ENCODE measurements at places on chromosomes 13 and 19.

DNA sequence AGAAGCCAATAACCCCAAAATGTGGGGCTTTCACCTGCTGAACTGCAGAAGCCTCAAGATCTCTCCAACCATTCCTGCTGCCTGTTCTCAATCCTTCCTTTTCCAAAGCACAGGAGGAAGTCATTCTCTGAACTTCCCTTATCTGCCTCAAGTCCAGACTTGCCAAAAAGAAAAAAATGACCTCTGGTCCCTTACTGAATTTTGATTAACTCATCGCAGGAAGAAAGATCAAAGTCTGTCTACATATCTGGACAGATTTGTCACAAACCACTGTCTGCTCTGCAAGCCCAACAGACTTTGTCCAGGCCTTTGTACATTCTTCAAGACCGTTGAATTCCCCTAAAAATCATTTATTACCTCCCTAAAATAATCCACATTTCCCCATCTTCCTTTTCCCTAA, 126.5 kb upstream of the NBEA start:
- H3K27me3 ChIP-seq: no peaks in the 10 kb centered on the region
- H3K4me3 ChIP-seq: no peak overlapping the region
- no peak for DNase-seq

GRCh38 chr19:21133633-21134032, 8.2 kb upstream of the ZNF431 start:
- H3K4me1 ChIP-seq: no peaks in the 10 kb centered on the region
- no peak overlapping the region for H3K4me3 ChIP-seq
- H3K36me3 ChIP-seq: no peaks in the 10 kb centered on the region
- peaks cover 15% of the 10 kb centered on the region for H3K27me3 ChIP-seq
- DNase-seq: no peak
- no peak overlapping the region for H3K27ac ChIP-seq

DNA sequence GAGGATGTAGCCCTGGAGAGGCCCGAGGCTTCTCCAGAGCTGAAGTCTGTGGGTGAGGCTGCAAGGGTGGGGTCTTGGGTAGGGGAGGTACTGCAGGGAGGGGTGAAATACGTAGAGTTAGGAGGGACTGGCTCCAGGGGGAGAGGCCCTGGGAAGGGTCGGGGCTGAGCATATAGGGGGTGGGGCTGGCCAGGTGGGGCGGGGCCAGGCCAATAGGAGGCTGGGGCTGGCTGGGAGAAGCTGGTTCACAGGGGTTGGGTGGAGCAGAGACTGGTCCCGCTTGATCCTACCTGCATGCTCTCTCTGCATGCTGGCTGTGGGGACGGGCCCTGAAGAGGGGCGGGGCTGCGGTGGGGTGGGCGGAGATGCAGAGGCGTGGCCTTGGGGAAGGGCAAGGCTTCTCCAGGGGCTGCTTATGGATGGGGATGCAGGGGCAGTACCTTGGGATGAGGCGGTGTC, 51.9 kb downstream of the CELF5 start:
- no peak overlapping the region for H3K27ac ChIP-seq
- peaks cover 5% of the 10 kb centered on the region for H3K36me3 ChIP-seq
- H3K4me1 ChIP-seq: peaks cover 13% of the 10 kb centered on the region
- peak; percentile 20 for DNase-seq
- peaks cover 16% of the 10 kb centered on the region for H3K27me3 ChIP-seq

- no peaks in the 10 kb centered on the region for H3K27me3 ChIP-seq
- peaks cover 43% of the 10 kb centered on the region for H3K36me3 ChIP-seq
- no peak for DNase-seq
- no peaks in the 10 kb centered on the region for H3K4me1 ChIP-seq
- peak overlapping the region; percentile 53 for H3K27ac ChIP-seq
These were observed 23.2 kb downstream of the EPN1 start for GRCh38 chr19:55698256-55698655.

DNA sequence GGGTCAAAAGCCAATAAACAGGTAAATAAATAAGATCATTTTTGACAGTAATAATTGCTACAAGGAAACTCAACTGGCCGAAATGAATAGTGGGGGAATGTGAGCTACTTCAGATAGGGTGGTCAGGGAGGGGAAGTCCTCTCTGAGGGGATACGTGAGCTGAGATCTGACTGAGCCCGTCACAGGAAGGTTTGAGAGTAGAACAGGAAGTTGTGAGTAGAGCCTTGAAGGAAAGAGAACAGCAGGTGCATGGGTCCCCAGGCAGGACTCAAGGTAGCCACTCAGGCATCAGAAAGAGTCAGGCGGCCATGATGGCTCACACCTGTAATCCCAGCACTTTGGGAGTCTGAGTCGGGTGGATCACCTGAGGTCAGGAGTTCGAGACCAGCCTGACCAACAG, 6.3 kb downstream of the IRGQ start:
- peak overlapping the region; percentile 75 for H3K27ac ChIP-seq
- no peak overlapping the region for H3K4me3 ChIP-seq

GRCh38 chr13:109481040-109481439, 305.3 kb downstream of the IRS2 start:
- no peaks in the 10 kb centered on the region for H3K36me3 ChIP-seq
- H3K27me3 ChIP-seq: no peaks in the 10 kb centered on the region
- no peak for DNase-seq

- H3K4me1 ChIP-seq: no peaks in the 10 kb centered on the region
- no peak for DNase-seq
- no peak overlapping the region for H3K4me3 ChIP-seq
- H3K27me3 ChIP-seq: peaks cover 18% of the 10 kb centered on the region
- H3K27ac ChIP-seq: no peak overlapping the region
These were observed 32.2 kb upstream of the TNFAIP8L1 start for GRCh38 chr19:4606921-4607678.

DNA sequence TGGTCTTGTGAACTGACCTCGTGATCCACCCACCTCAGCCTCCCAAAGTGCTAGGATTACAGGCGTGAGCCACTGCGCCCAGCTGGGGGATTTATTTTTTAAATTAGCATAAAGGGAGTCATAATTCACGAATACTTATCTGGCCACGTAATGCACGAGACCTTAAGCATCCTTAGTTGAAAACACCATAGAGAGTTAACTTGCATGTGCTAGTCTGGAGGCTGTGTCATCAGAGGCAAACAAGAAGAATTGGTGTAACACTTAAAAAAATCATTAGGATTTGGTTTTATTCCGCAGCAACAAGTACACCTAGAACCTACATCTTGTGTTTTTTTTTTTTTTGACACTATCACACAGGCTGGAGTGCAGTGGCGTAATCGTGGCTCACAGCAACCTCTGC, 19.1 kb downstream of the KLF5 start:
- DNase-seq: no peak
- no peak overlapping the region for H3K27ac ChIP-seq
- no peaks in the 10 kb centered on the region for H3K36me3 ChIP-seq
- H3K4me3 ChIP-seq: no peak overlapping the region
- peaks cover 10% of the 10 kb centered on the region for H3K27me3 ChIP-seq

DNA sequence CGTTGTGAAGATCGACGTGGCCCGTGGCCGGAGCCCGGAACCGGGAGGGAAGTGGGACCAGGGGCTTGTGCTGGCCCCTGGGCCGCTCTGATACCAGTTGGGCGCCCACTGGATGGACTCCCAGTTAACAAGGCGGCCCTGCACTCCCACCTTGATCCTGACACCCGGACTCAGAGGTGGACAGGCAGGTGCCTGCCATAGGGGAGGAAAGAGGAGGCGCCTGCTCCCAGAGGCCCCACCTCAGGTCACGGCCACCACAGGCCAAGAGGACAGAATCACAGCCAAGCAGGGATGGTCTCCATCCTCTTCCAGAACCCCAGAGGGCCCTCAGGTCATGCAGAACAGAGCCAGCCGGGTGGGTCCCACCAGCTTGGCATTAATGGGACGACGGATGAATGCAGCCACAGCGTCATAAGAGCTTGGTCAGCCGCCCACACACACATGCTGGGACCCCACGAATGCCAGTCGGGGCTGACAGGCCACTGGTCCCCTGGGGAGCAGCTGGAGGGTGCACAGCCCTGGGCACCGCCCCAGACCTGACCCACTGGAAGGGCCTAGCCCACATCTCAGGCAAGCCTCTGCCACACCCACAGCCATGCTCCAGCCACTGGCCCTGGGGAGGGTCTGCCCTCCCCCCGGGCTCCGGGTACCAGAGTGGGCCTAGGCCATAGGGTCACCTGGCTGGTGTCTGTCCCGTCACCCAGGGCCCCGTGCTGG, 9.6 kb upstream of the KLF16 start:
- H3K27me3 ChIP-seq: no peaks in the 10 kb centered on the region
- H3K36me3 ChIP-seq: peaks cover 66% of the 10 kb centered on the region
- no peak for DNase-seq
- H3K27ac ChIP-seq: no peak overlapping the region

GRCh38 chr19:44675521-44675920, 4.2 kb downstream of the CEACAM19 start:
- DNase-seq: no peak
- no peaks in the 10 kb centered on the region for H3K36me3 ChIP-seq
- no peaks in the 10 kb centered on the region for H3K4me1 ChIP-seq
- no peak overlapping the region for H3K27ac ChIP-seq
- H3K27me3 ChIP-seq: peaks cover 32% of the 10 kb centered on the region

Data from effector memory CD8-positive, alpha-beta T cell (primary cell).